ENCODE measurements at places on chromosomes 1 and 21.
A peak's percentile ranks its signal among the peaks of the same experiment; 100 is the strongest.

DNA sequence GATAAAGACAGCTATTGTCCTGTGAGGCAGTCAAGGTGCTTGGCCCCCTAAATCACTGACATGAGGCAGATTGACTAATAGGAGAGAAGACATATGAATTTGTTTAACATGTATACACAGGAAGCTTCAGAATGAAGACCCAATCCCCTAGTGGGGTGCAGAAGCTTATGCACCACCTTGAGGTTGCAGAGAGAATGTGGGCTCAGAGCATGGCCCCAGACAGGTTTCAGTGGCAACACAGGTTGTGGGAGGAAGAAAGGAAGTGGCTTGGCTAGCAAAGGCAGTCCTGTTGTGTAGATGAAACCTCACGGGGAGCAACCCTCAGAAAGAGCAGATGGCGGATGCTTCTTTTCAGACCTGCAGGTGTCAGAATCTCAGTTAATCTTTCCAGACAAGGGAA lies 37.0 kb upstream of the PARP1 start:
- peak; percentile 75 for DNase-seq

GRCh38 chr1:227411066-227411465 lies 92.8 kb upstream of the CDC42BPA start:
- DNase-seq = no peak

- no peak for DNase-seq
Measured at GRCh38 chr1:38644092-38644491, 215.5 kb downstream of the RRAGC start.

GRCh38 chr1:172897738-172898137 lies 153.0 kb downstream of the TNFSF18 start:
- DNase-seq = no peak

GRCh38 chr1:92016720-92017316 lies 13.0 kb upstream of the EPHX4 start:
- no peak for DNase-seq

- DNase-seq = no peak
Measured at GRCh38 chr1:16398371-16398953, 31.4 kb downstream of the SZRD1 start.

DNA sequence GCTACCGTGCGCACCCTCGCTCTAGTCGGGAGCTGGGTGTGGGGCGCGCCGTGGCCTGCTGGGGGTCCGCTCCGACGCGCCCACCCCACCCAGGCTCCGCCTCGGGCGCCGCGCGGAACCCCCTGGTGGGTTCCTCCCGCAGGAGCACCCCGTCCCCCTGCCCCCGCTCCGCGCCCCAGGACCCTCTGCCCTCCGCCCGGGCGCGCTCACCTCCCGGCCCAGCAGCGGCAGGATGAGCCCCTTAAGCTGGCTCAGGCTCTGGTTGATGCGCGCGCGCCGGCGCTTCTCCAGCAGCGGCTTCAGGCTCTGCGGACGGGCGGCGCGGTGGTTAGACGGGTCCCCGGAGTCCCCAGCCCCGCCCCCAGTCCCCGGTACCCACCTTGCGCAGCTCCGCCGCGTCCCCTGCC lies 319 bp downstream of the HES2 start:
- DNase-seq = no peak

GRCh38 chr1:27517301-27517700 lies 27.3 kb upstream of the WASF2 start:
- DNase-seq = no peak

DNA sequence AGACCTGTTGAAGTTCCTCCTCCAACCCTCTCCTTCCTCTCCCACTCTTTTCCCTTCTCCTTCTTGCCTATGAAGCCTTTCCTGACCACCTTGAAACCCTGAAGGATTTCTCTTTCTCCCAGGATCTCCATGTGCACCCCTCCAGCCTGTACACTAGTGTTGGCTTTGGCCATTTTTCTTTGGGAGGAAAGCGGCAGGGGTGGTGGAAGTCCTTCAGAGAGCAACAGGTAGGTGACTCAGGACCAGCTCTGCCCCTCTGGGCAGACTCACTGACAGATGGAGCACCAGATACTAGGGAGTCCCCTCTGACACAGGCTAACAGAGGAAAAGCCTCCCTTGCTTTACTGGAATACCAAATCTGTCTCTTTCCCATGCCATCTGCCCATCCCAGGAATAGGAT lies 4.6 kb downstream of the SLC26A9 start:
- DNase-seq = no peak

- DNase-seq = no peak
Measured at GRCh38 chr1:72763481-72763880, 481.1 kb upstream of the NEGR1 start.

DNA sequence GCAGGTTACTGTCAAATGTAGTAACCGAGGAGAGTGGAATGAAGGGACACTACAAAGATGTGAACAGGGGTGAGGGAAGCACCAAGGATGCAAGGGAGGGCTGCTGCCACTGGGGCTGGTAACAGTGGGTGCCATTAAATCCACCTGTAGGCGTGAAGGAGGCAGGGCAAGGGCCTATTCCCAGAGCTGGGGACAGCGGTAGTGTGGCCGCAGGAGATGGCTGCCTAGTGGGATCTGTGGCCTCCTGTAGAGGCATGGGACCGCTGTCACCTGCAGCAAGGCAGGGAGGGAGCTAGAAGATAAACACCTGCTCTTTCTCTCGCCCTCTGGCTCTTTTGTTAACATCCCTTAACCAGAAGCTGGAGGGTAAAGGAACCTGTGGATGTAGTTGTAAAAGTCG lies 80.5 kb upstream of the CNIH3 start:
- no peak for DNase-seq

- DNase-seq = no peak
Measured at GRCh38 chr1:190717055-190717454, 239.4 kb upstream of the BRINP3 start.

GRCh38 chr1:115307661-115308060 lies 30.4 kb downstream of the NGF start:
- no peak for DNase-seq

DNA sequence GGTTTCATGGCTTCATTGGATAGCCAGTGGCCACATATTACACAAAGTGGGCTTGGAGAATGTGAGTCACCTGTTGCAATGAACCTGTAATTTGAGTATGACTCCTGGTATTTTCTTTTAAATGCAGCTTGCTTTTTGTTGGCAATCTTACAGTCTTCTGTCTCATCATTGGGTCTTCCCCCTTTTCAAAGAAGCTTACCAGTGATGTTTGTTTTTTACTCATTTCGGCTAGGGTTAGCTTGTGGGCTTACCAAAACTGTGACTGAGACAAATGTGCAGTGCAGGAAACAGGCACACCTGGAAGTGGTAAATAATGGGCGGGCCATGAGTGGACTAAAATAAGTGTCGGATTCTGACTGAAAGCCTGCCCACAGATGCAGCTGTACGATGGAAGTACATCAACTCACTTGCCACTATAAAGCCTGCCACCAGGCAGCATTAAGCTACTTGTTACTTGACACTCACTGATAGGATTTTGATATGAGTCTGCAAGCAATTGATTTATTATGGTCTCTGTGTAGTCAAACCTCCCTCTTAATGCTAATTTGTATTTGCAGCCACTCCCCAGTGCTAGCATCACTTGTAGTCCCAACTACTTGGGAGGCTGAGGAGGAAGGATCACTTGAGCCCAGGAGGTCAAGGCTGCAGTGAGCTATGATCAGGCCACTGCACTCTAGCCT lies 4.2 kb downstream of the HHAT start:
- DNase-seq = peak; percentile 36

- no peak for DNase-seq
Measured at GRCh38 chr1:98404866-98405265, 256.7 kb upstream of the SNX7 start.

GRCh38 chr1:22452481-22452957 lies 868 bp downstream of the ZBTB40 start:
- no peak for DNase-seq

- no peak for DNase-seq
Measured at GRCh38 chr1:183030053-183030452, 6.8 kb downstream of the LAMC1 start.

- DNase-seq = no peak
Measured at GRCh38 chr1:94698356-94698755, 121.8 kb upstream of the SLC44A3 start.

- DNase-seq = no peak
Measured at GRCh38 chr1:26286064-26286416, 6.2 kb downstream of the SH3BGRL3 start.

GRCh38 chr1:84689514-84690396 lies 506 bp downstream of the SSX2IP start:
- DNase-seq = no peak

- no peak for DNase-seq
Measured at GRCh38 chr1:225119307-225119706, 189.8 kb downstream of the DNAH14 start.

- DNase-seq = no peak
Measured at GRCh38 chr1:73593364-73593763, 604.6 kb downstream of the LRRIQ3 start.

GRCh38 chr1:246815693-246816270 lies 91.6 kb downstream of the SCCPDH start:
- DNase-seq = no peak

DNA sequence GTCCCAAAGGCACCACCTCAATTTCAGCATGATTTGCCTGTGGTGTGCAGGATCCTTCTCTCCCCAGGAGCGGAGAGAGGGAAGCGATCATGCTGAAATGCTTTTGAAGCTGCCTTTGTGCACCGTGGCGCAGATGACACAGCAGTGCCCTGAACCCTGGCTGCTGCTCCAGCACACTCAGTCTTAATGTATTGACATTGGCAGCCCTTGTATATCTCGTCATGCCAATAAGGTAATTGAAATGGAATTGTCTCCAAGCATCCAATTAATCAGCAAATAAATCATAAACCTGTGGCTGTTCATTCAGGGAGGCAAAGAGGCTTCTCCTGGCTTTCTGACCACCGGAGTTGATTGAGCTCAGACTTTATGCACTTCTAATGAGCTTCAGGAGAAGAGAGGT lies 139.8 kb downstream of the KAZN start:
- no peak for DNase-seq

GRCh38 chr21:38771536-38771935 lies 34.2 kb upstream of the ETS2 start:
- DNase-seq = no peak

DNA sequence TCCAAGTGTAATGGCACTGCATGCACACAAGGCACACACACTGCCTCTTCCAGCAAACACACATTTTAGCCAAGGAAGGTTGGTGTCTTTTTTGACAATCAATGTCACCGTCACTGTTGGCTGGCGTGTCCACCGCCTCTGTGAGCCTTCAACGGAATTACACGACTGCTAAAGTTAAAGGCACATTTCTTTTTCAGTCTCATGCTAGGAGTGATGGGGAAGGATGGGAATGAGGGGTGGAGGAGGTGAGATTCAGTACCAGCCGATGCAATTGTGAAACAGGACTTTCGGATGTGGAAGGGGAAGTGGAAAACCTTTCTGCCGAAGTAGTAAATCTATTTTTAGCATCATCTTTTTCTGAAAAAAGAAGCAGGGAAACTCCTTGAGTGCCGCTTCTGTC lies 1.4 kb downstream of the ELAVL4 start:
- no peak for DNase-seq

DNA sequence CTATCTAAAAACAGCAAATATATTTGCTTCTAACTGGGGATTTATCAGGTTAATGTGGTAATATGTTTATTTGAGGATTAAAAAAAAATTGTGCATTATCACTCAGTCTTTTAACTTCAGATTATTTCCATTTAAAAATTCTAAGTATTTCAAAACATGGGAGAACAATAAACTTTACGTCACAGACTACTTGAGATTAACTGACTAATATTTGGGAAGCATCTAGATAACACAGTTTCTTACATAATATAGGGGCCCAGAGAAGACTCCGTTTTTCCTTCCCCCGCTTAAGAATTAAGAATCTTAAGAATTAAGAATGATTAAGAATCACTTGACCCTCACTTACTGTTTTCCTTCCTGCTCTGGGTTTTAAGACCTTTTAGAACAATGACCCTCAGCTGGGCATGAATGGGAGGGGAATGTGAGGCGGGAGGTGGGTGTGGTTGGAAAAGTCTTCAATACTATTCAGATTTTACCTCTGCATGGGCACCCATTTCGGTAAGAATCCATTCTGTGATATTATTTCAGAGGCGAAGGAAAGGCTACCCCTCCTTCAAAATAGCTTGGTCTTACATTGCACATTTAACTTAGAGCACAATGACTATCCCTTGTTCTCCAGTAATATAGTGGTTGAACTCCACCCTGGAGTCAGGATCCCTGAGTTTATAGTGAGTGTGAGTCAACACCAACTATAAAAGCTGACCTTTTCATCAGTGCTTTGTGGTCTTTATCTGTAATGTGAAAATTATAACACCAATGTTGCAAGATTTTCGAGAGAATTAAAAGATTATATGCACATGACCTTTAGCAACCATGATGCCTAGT lies 821.3 kb downstream of the USP25 start:
- no peak for DNase-seq

DNA sequence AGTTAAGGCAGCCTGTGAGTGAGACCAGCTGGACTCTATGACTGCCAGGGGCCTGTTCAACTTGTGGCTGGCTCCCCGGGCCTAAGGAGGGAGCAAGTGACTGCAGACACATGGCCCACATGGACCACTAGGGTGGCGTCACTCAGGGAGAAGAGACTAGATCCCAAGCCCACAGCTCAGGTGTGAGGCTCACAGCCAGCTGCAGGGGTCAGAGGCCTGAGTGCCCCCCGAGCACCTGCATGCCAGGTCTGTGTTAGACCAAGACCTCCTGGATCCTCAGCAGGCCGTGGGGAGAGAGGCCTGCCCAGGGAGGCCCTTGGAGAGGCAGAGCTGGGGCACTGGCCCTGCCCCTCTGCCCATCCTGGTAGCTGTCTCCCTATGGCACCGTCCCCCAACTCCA lies 142.4 kb upstream of the RUNX3 start:
- DNase-seq = no peak

GRCh38 chr1:50112193-50112592 lies 3.5 kb downstream of the ELAVL4 start:
- no peak for DNase-seq

GRCh38 chr1:160494620-160495019 lies 28.4 kb downstream of the SLAMF6 start:
- no peak for DNase-seq

DNA sequence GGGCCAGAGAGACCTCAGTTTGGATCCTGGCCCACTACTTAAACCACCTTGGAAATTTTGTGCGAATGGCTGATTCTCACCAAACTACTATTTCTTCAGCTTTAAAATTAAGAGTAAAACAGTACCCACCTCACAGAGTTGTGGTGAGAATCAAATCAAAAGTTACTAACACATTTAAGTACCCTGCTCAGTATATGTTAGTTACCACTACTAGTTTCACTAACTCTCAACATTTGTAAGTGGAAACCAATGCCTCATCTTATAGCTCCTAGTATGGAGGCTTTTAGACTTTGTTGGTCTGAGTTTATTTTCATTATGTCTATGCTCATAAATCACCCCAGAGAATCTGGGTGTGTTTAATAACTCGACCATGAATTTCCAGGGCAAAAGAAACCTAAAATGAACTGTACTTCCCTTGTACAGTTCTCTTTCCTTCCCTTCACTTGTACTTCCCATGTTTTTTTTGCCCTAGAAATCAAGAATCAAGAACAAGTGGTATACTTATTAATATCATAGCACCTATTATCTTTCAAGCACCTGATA lies 11.6 kb upstream of the SERBP1 start:
- DNase-seq = no peak

GRCh38 chr1:108829498-108829916 lies 27.4 kb downstream of the AKNAD1 start:
- DNase-seq = no peak

GRCh38 chr1:155000726-155001424 lies 1.7 kb upstream of the ZBTB7B start:
- DNase-seq = peak; percentile 86

- DNase-seq = no peak
Measured at GRCh38 chr1:94553323-94553730, 11.8 kb upstream of the F3 start.

- no peak for DNase-seq
Measured at GRCh38 chr1:12486401-12487005, 131.5 kb downstream of the DHRS3 start.
